WTC11 (cell line): ENCODE measurements at places on chromosomes 13 and 19. TPM values are rescaled to one million over a fixed set of nuclear protein-coding genes. Genes with fewer than 3 reads are reported as not detected.

- H3K27me3 ChIP-seq = no peaks in the 10 kb centered on the region
- H3K4me1 ChIP-seq = no peaks in the 10 kb centered on the region
- no peaks in the 10 kb centered on the region for H3K36me3 ChIP-seq
- no peak overlapping the region for H3K27ac ChIP-seq
- H3K4me3 ChIP-seq = no peak overlapping the region
- no peak for DNase-seq
Measured at GRCh38 chr13:74449811-74450524, 315.8 kb upstream of the KLF12 start.

- H3K4me3 ChIP-seq = no peak overlapping the region
- no peaks in the 10 kb centered on the region; the same call in 1 of the 2 replicates for H3K27me3 ChIP-seq
- no peak overlapping the region for H3K27ac ChIP-seq
- no peak for DNase-seq
Measured at GRCh38 chr13:79851318-79851717, 370.4 kb downstream of the NDFIP2 start.

DNA sequence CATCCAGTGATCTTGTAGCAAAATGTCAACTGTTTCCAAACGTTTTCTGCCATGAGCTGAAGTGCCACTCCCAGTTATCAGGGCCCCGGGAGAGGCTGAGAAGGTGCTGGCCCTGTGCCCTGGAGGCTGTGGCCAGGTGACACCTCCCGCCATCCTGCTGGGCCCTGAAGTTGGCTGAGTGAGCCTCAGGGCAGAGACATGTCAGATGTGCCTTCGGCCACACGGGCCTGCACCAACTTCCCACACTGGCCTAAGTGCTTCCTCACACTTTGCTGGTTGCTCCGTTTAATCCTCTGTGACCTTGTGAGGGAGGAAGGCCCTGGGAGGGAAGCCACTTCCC lies 4.8 kb downstream of the ADPRHL1 start:
- H3K4me1 ChIP-seq = peaks cover 5% of the 10 kb centered on the region; the same call in 1 of the 2 replicates
- peak overlapping the region; percentile 79 for H3K27ac ChIP-seq
- DNase-seq = no peak
- peaks cover 3% of the 10 kb centered on the region; the same call in 1 of the 2 replicates for H3K36me3 ChIP-seq
- H3K4me3 ChIP-seq = no peak overlapping the region
- H3K27me3 ChIP-seq = no peaks in the 10 kb centered on the region

DNA sequence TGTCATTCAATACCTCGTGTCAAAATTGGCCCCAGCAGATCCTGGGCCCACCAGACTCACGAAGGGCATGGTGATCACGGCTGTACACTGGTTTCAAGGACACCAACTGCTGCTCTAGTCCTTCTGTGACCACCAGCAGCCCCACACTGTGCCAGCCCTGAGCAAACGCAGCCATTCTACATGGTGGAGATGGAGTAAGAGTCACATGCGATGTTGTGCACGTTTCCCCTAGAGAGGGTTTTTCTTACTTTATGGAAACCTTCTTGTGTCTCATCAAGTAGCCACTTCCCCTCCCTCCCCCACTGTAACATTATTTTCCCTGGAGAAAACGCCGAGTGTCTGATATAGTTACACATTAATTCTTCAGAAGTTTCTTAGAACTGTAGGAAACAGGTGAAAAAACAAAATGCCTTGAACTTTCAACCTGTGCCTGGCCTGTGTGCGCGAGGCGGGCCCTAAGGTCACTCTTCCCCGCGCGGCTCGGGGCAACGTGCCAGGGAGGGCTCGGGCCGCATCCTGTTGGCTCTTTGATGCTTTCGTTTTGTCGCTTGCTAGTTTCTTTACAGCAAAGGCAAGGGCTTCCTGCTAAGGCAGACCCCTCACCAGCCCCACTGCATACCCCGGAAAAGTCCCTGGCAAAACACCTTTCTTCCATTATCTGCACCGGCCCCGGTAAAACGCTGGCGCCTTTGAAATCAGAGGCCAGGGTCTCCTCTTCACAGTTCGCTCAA lies 44.6 kb downstream of the GGACT start:
- no peaks in the 10 kb centered on the region for H3K36me3 ChIP-seq
- H3K4me1 ChIP-seq = peaks cover 10% of the 10 kb centered on the region
- no peak overlapping the region for H3K4me3 ChIP-seq
- H3K27ac ChIP-seq = no peak overlapping the region; the same call in 1 of the 2 replicates

The ARRDC5 gene
- not detected in 3 replicates for total RNA-seq

- H3K4me1 ChIP-seq = peaks cover 17% of the 10 kb centered on the region
- H3K27ac ChIP-seq = no peak overlapping the region
- H3K27me3 ChIP-seq = no peaks in the 10 kb centered on the region
- H3K4me3 ChIP-seq = no peak overlapping the region
Measured at GRCh38 chr13:30796132-30796572, 60.8 kb downstream of the ALOX5AP start.
